Chondrocyte (in vitro differentiated cells): ENCODE measurements at places on chromosomes 12 and 14. TPM values are rescaled to one million over a fixed set of nuclear protein-coding genes. Genes with fewer than 3 reads are reported as not detected.

DNA sequence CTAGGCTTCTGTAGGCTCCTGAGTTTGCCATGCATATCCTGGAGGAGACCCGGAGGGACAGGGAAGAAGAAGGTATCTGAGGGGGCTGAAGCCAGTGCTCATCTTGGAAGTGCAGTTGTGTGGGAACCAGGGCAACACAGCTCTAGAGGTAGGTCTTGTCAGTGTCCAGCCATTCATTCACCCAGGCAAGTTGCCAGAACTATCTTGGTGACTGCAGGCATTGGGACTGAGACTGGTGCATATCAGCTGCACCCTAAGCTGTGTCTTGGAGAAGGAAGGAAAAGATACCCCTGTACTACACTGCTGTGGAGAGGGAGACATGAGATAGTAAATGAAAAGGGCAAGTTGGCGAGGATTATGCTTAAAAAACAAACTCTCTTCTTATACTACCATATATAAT, 4.9 kb upstream of the WIF1 start:
- H3K27me3 ChIP-seq = peaks cover 37% of the 10 kb centered on the region
- no peak overlapping the region for H3K27ac ChIP-seq
- H3K4me1 ChIP-seq = peaks cover 4% of the 10 kb centered on the region
- no peak for DNase-seq
- no peaks in the 10 kb centered on the region for H3K36me3 ChIP-seq

DNA sequence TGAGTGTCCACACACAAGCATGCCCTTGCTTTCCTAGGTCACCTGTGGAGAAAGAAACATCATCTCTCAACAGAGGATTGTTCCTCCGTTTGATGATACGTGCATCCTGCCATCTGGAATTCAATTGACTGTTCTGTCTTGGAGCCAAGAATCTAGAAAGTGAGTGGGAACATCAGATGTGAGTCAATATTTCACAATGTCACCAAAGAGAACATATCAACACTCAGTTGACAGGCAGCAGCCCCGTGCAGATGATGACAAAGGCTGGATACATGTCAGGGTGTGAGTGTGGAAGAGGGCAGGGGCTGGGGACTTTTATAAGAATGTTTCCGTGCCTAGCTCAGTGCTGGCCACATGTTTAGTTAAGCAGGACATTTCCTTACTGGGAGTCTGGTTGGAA, 76.1 kb downstream of the TBC1D30 start:
- no peak overlapping the region for H3K4me3 ChIP-seq
- DNase-seq = no peak
- H3K4me1 ChIP-seq = no peaks in the 10 kb centered on the region
- no peak overlapping the region for H3K27ac ChIP-seq
- H3K36me3 ChIP-seq = no peaks in the 10 kb centered on the region

DNA sequence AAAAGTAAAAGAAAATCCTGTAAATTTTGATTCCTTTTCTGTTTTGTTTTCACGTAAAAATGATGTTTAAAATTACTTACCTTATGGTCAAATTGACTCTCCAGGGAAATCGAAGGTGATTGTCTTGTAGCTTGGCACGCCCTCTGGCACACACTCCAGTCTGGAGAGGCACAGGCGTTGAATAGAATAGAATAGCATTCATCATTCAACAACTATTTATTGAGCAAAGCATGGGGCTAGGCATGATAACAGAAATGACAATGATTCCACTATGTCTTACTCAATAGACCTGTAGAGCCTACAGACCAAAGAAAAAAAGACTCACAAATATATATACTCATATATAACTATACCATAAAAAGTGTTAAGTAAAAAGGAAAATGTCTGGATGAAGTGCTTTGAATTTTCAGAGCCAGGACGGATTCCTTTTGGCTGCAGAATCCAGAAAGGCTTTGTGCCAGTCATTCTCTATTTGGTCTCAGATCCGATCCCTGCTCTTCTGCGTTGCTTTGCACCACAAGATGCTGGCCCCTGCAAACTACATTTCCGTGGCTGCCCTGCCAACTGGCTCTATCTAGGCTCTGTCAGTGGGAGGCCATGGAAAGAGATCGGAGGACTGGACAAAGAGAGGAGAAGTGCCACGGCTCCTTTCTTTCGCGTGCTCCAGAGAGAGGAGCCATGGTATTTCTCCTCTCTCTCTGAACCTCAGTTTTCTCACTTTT, 231.8 kb downstream of the CRADD start:
- H3K4me3 ChIP-seq = no peak overlapping the region
- no peaks in the 10 kb centered on the region for H3K27me3 ChIP-seq
- peaks cover 24% of the 10 kb centered on the region for H3K4me1 ChIP-seq
- no peak overlapping the region for H3K27ac ChIP-seq
- DNase-seq = no peak

- peaks cover 25% of the 10 kb centered on the region for H3K4me1 ChIP-seq
- H3K4me3 ChIP-seq = no peak overlapping the region
- DNase-seq = no peak
- H3K27ac ChIP-seq = peak overlapping the region; percentile 77
- H3K27me3 ChIP-seq = no peaks in the 10 kb centered on the region
Observed at GRCh38 chr14:34081101-34081575, 130.3 kb upstream of the EGLN3 start.

SAMD15 gene
- total RNA-seq = 1.2 to 3.3 TPM (median 1.4 TPM) in 3 replicates

SIVA1 gene
- 47.0 to 54.9 TPM (median 47.4 TPM) in 3 replicates for total RNA-seq

RILPL1 gene
- total RNA-seq = 34.6 to 41.6 TPM (median 39.5 TPM) in 3 replicates

SERPINA10 gene
- not detected in 3 replicates for total RNA-seq
